ENCODE measurements at places on chromosomes 12 and 14. TPM values are rescaled to one million over a fixed set of nuclear protein-coding genes. Genes with fewer than 3 reads are reported as not detected.

Gene ALDH1L2
- 3.7 TPM for total RNA-seq

Gene SIX6
- not detected for total RNA-seq

Gene GPR132
- 0.13 TPM for total RNA-seq

Gene LMNTD1
- total RNA-seq = 0.07 TPM

Gene TESPA1
- not detected for total RNA-seq

Gene ANO4
- total RNA-seq = 0.25 TPM

Gene HCAR3
- not detected for total RNA-seq

Gene CLEC2A
- total RNA-seq = not detected

Gene FLRT2
- 35.6 TPM for total RNA-seq

Gene FERMT2
- total RNA-seq = 115 TPM

Gene TSHR
- not detected for total RNA-seq

Gene FAM90A1
- not detected for total RNA-seq

Gene ETFBKMT
- total RNA-seq = 1.9 TPM

Gene NEUROD4
- total RNA-seq = not detected

Measured in mammary microvascular endothelial cell (primary cell).